Effector memory CD8-positive, alpha-beta T cell (primary cell): ENCODE measurements at places on chromosomes 5 and 9.

DNA sequence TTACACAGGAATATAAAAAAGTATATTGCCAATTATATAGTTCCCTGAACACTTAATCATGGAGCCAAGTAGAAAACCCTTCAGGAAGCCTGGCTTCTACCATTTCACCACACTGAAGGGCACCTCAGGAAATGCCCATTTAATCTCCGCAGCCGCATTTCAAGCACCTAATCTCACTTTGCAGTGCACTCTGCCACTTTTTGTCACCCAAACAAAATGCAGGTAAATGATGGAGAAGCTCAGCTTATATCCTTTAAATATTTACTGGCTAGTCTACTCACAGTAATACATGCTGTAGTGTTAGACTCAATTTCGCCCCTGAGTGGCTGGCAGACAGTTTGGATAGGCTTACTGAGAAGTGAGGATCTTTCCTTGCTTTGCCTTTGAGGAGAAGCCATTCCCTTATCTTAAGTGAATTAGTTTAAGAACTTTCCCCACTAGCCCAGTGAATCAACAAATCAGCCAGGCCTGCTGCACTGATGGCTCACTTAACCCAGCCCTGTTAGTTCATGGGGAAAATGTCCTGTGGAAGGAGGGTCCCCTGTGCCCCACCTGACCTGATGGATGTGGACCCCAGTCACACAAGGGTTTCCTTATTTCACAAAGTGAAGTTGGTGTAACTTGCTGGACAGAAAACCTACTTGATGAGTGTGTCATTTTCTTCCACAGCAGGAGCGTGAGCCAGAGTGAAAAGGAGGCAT is 209.7 kb downstream of the CAAP1 start:
- DNase-seq = no peak

DNA sequence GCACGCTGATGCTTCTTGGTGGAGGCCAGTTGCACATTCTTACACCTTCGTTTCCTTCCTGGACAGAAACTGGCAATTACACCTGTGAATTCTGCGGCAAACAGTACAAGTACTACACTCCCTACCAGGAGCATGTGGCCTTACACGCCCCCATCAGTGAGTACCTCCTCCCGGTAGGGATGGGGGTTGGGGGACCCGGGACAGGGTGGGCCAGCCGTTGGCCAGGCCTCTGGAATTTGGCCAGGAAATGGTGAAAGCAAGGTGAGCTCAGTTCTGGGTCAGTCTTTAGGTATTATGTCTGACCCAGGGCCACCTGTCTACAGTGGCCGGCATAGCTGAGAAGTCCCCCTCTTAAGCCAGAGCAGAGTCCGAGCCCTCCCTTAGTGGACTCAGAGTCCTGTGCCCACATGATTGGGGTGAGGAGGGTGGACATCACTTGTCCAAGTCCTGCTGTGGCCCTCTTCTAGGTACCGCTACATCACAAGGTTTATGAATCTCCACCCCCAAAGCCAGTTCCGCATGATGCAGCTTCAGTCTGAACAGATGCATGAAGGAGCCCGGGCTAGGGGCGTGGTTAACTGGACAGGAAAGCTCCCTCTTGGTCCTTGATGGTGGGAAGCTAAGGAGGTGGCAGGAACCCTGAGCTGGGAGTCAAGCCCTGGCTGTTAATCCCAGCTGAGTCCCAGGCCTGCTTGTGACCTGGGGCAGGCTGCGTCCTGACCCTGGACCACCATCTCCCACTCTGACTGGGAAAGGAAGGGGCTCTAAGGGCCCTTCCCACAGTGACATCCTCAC is 61.3 kb downstream of the AMBP start:
- no peak for DNase-seq

GRCh38 chr5:156641686-156642085 is 208.4 kb upstream of the PPP1R2B start:
- DNase-seq = no peak

GRCh38 chr9:78698371-78698770 is 401.4 kb downstream of the PSAT1 start:
- DNase-seq = no peak

DNA sequence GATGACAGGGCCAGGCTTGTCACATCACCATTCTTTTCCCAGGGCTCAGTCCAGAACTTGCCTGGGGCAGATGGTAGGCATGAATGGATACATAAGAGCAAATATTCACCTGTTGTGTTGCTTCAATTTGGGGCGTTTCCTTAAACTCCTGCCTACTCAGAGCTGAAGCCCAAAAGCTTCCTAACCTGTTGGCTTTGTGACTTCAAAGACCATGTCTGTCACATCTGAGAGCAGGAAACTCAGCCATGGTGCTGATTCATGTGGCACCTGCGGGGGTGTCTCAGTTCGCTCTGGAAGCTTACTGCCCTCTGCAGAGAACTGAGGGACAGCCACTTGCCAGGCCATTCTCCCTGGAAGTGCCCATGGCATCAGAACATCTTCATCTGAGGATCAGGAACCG is 246.6 kb downstream of the HSPA4 start:
- DNase-seq = no peak

DNA sequence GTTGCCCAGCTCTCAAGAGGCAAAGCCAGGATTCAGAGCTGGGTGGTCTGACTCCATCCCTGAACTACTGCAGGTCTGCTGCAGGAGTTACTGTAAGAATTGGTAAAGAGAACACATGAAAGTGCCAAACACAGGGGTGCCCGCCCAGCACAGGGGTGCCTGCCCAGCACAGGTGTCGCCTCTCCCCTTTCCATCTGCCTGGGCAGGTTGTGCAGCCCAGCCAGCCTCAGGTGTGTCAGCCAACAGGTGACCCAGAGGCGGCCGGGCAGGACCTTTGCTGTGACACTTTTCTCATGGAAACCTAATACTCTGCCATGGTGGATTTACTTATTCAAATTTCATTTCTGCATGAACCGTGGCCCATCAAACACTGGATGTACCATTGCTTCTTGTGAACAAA is 289.7 kb upstream of the IRX4 start:
- no peak for DNase-seq

- no peak for DNase-seq
These were observed 505.1 kb downstream of the TLR4 start for GRCh38 chr9:118209343-118209742.

- no peak for DNase-seq
These were observed 198.0 kb downstream of the GNA14 start for GRCh38 chr9:77450085-77450475.

DNA sequence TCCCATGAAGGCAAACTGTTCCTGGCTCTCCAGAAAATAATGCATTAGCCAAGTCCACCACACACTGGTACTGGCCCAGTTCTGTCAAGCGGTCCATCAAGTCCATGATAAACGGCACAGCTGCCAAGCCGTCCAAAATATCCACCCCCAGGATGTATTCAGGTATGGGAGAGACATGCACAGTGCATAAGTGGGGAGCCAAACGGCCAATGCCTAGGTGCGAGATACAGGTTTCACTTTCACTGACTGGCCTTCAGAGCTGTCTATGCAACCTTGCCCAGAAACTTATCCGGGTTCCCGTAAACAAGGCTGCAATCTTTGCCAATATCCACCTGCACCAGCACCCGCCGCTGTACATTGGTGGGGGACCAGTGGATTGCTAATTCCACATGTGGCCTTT is 795.8 kb downstream of the EFNA5 start:
- no peak for DNase-seq
